ENCODE measurements at places on chromosomes 12 and 14. TPM values are rescaled to one million over a fixed set of nuclear protein-coding genes. Genes with fewer than 3 reads are reported as not detected.

- no peak for DNase-seq
Measured at GRCh38 chr12:67433385-67434175, 164.4 kb downstream of the CAND1 start.

DNA sequence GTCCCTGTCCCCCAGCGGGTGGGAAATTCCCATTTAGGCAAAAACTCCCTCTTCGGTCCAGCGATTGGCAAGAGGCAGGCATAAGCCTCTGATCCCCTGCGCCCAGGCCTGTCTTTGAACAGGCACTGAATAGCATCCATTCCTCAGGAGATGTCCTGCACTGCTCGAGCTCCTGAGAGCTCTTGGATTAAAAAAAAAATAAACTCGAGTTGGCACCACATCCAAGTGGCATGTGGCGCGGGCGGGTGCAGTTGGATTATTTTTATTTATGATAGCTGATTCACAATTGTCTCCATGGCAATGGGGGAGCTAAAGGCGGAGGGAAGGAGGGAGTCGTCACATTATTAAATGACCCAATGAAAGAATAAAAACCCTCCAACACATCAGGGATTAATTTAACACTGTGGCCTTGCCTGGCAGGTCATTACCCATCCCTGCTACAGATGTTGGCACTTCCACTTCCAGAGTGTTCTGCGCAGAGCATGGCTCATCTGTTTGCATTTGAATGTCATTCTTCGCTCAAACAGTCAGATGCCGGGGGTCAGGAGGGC is 207.2 kb downstream of the AACS start:
- DNase-seq = no peak

GRCh38 chr14:96649327-96649601 is 147.1 kb downstream of the PAPOLA start:
- no peak for DNase-seq

DNA sequence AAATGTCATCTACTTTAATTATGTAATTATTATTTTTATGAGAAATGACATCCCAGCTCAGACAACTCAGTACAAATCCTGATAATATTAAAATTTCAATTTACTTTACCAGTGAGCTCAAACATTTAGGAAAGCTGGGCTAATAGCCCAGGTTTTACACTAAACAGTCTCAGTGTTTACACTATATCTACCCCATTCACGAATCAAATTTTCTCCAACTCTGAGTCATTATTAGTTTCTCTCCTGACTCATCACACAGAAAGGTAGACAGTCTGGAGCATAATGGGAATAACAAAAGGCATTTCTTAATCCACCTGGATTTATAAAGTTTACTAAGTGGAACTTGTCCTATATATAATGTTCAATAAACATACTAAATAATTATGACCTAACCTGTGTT is 5.7 kb downstream of the PAWR start:
- DNase-seq = no peak

DNA sequence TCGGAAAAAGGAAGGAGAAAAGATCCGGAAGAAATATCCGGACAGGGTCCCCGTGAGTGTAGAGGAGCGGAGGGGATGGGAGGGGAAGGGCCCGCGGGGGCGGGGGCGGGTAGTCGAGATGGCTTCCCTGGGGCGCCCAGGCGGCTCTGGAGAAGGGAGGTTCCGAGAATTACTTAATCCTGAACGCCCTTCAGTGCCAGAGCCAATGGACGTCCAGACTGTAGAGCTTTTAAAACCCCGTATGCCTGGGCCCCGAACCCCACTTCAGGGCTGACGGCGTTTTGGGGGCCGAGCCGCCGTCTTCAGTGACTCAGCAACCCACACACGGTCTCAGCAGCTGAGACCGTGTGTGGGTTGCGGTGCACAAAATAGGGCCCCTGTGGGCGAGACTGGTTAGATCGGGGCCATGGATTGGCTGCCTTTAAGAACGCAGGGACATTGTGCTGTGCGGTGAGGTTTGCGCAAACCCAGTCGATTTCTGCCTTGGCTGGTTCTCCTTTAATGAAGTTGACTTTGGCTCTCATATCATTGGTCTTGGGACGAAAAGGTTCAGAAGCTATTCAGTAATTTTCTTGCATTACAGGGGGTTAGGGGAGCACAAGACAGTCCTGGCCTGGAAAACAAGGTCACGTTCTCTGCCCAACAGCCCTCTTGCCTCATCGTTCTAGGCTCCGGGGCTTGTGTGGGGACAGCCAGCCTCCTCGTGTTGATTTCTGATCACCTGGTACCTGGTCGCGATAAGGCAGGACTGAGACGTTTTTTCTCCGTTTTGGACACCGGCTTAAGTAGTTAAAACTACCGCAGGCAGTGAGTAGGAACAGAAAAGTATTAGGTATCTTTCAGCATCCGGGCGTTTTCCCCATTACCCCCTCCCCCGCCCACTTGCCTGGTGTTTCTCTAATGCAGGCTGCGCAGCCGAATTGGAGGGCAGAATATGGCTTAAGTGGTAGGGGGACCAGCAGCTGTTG is 775 bp downstream of the GABARAPL1 start:
- DNase-seq = peak; percentile 52

GRCh38 chr12:6606331-6607131 is 648 bp downstream of the CHD4 start:
- DNase-seq = no peak

GRCh38 chr12:94329366-94329765 is 130.3 kb downstream of the CEP83 start:
- no peak for DNase-seq

- DNase-seq = no peak
Measured at GRCh38 chr12:57154076-57154475, 6.7 kb upstream of the LRP1-AS start.

DNA sequence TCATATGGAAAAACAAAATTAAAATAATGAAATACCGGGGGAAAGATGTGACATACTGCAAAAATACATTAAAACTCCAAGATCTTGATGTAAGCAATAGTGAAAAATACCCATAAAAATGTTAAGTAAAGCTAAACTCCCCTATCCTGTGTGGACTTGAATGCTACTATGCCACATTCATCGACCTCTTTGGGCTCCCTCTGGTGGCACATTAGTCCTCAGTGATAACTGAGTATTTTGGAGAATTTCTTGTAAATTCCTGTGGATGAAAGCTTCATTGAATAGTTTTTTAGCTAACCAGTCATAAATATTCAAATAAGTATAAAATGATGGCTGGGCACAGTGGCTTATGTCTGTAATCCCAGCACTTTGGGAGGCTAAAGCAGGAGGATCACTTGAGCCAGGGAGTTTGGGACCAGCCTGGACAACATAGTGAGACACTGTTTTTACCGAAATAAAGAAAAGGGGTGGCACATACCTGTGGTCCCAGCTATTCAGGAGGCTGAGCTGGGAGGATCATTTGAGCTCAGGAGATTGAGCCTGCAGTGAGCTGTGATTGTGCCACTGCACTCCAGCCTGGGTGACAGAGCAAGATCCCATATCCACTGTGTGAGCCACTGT is 42.4 kb upstream of the SGPP1 start:
- DNase-seq = no peak

- DNase-seq = no peak
Measured at GRCh38 chr12:11793921-11794710, 144.6 kb downstream of the ETV6 start.

DNA sequence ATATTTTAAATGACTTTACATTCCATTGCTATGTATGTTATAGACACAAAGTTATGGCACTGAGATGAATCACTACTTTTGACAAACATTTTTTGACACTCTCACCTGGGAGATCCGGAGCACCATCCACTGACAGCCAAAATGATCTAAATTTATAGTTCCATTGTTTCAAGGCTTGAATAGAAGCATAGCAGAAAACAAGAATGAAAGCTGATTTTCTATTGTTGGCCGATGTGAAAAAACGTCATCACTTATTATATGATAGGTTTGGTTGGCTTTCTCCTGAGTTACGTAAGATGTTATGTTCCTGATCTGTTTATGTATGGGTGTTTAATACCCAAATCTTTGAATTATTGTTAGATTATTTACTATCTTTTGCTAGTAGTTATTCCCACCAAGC is 306.2 kb downstream of the PAWR start:
- DNase-seq = no peak

DNA sequence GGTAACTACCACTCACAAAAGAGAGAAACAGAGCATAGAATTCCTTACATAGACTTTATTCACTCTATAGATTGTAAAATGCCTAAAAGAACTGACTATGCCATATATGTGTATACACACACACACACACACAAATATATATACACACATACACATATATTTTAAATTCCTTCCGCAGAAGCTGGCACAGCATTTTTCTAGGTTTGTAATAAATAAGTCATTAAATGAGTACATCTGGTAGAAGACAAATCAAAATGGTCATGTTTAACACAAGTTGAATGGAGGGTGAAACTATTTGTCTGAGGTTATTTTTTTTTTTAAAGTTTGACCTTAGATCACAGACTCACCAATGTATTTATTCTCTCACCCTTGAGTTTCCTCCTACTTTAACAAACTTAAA is 58.2 kb downstream of the CCER1 start:
- DNase-seq = no peak

DNA sequence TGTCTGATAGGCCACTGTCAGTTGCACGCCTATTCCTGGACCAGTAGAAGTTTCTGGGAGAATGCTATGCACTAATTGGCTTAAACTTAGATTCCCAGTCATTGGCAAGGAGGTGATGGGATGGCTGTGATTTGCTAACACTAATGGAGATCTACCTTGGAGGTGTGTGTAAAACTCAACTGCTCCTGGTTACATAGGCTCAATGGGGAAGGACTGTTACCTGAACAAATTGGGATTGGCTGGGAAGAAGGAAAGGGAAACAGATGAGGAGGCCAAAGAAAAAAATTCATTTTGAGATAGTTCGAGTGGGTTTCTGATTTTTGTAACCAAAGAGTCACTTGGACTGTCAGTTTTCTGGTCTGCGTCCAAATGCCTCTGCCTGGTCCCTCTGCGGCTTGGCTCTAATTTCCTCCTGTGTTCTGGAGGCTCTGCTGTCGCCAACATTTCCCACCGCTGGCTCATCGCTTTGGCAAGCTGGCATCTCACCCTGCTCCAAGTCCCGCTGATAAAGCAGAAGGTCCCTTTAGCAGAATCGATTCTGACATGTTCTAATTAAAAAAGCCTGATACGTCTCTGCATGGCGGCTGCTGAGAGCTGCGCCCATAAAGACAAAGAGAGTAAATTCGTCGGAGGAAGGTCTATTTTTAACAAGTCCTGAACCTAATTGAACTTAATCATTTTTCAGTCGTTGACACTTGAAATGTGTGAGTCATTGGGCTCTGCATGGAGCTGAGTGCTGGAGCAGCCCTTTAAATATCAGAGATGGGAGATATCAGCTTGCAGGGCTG is 2.0 kb upstream of the CCDC63 start:
- DNase-seq = no peak

DNA sequence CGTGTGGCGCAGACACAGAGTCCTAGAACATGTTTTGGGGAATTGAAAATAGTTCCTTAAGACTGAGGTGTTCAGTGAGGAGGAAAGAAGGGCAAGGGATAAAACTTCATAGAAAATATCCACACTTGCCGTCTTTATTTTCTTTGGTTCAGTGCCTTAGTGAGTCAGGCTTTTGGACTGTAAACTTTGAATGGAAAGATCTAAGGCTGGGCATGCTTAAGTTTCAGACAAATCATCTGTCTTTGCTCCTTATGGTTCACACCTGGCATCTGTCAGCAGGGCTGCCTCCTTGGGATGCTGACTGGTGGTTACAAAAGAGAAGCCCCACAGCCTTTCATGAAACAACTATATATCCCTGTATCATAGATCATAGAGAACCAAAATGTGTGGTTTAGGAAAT is 136.3 kb upstream of the PRICKLE1 start:
- no peak for DNase-seq

Gene NOPCHAP1
- polyA plus RNA-seq = 12.8 TPM

Gene ZBTB42
- polyA plus RNA-seq = 5.2 TPM

Gene FOXG1
- polyA plus RNA-seq = 0.06 TPM

Gene KSR2
- 0.97 TPM for polyA plus RNA-seq

Gene ARL1
- 126 TPM for polyA plus RNA-seq

Gene CABP1
- 3.6 TPM for polyA plus RNA-seq
